ENCODE measurements at places on chromosomes 2 and 18.

GRCh38 chr2:227374158-227374557, 4.9 kb downstream of the TM4SF20 start:
- peak; percentile 53 for DNase-seq

DNA sequence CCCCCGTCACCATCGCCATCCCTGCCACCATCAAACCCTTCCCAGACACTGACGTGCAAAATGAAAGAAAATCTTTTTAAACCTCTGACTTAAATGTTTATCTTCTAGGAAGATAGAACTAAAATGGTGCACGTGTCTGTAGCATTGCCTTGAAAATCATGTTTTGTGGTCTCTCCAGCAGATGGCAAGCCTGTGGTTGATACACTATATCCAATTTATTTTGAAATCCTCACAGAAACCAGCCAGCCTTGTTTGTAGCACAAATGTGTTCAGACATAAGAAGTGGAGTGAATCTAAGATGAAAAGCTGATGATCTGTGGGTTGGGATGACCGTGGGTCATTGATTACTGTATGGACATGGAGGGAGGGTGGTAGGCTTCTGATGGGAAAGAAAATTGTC, 436.2 kb upstream of the SMIM21 start:
- DNase-seq = no peak

- DNase-seq = no peak
These were observed 75.8 kb upstream of the SPRED2 start for GRCh38 chr2:65508225-65508624.

DNA sequence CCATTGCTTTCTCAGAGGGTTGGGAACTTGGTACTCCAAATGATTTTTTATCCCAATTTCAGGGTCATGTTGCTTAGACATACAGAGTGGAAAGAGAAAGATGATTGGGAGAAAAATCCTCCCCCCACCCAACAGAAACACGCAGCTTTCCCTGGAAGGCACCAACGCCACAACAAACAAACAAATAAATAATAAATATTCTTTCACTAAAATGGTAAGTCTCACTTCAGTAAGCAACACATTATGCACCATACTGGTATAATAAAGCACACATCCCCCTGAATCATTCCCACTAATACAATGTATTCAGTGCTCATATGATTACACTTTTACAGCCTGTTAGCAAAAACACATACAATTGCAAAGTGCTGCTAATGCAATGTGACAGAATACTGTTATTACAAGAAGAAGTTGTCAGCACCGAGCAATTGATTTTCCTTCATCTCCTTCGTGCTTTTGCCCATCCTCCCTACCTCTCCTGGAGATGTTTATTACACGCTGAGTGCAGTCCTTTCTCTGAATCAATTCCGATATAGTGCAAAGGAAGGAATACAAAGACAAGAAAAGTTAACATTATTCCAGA, 359.9 kb downstream of the TXNL1 start:
- DNase-seq = no peak

- DNase-seq = no peak
These were observed 141.2 kb upstream of the CTAGE1 start for GRCh38 chr18:22558945-22559385.

DNA sequence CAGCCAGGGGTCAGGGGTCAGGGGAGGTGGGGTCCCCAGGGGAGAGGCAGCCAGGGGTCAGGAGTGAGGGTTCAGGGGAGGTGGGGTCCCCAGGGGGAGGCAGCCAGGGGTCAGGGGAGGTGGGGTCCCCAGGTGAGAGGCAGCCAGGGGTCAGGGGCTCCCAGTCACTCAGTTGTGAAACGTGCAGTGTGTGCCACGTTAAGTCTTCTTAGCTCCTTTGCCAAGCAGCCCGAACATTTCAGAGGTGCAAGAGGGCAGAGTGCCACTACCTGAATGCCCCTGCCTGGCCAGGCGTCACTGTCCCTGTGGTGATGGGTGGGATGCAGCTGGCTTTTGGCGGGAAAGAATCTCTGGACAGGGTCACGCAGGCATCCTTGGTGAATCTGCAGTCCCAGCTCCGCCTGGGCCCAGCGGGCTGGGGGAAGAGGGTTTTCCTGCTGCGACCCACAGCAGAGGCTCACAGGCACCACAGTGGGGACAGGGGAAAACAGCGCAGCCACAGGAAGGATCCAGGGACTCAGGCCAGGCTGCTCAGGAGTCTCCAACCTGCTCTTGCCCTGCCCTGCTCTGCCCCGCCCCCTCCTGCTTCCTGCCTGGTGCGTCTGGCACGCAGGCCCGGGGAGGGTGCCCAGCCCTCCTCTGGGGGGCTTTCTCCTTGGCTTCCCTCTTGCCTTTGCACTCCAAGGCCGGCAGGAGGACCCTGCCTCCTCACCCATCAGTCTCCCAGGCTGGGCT, 188.3 kb downstream of the TWIST2 start:
- no peak for DNase-seq

- DNase-seq = no peak
These were observed 416.2 kb upstream of the ID2 start for GRCh38 chr2:8265476-8266226.

- no peak for DNase-seq
These were observed 15.7 kb downstream of the COA5 start for GRCh38 chr2:98592565-98592964.

DNA sequence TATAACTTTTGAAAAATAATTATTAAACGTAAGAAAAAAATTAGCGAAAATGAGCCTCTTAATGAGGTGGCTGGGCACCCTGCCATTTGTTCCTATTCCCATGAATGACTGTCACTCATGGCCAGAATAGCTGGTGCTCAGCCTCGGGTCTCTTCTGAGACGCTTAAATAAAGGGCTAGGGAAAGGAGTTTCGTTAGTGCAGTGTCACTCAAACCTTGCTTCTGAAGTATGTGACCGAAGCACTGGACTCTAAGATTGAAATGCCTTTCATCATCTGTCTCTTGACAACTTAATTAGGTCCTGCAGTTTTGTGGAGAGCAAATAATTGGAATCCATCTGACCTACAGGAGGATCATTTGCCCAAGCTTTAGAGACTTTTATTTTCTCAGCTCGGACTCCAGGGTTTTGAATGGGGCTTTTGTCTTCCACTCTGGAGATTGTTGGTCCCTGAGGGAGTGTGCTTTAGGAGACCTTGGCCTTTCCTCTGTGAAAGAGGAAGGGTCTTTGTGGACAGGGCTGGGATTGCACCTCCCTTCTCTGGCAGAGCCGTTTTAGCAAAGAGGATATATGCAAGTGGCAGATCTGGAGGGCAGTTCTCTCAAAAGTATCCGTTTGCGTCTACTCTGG, 42.3 kb upstream of the FHOD3 start:
- no peak for DNase-seq

- no peak for DNase-seq
These were observed 19.9 kb downstream of the EFEMP1 start for GRCh38 chr2:55903727-55904126.

GRCh38 chr2:677056-677958, at the start of gene TMEM18:
TMEM18 (minus strand) TSS chr2:677406; CDS start chr2:677345, 61 bp downstream.
- DNase-seq = peak; percentile 99

- DNase-seq = peak; percentile 15
These were observed 456 bp downstream of the LRP1B start for GRCh38 chr2:142130111-142131009.

DNA sequence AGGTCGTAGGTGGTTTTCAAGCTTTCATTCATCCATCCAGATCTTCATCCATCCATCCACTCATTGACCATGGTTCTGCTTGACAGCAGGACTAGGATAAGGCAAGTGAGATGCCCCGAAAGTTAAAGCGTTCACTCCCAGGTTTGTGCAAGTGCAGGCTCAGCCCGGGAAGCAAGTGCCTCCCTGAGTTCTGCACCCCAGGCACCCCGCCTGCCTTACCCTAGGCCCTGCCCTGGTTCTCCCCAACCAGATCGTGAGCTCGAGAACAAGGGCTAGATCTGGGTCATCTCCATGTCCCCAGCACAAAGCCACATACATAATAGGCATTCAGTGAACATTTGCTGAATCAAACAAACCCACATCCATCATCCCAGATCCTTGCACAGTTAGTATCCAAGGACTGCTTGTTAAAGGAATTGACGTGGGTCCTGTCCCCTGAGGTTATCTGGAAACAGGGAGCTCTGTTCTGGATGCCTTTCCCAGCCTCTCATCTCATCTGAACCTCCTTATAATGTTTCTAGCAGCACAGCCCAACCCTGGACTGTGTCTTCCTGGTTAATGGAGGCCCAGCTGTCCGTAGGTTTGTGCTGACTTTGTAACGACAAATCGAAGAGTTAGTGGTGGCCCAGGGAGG, 116.1 kb upstream of the GPC1 start:
- no peak for DNase-seq

DNA sequence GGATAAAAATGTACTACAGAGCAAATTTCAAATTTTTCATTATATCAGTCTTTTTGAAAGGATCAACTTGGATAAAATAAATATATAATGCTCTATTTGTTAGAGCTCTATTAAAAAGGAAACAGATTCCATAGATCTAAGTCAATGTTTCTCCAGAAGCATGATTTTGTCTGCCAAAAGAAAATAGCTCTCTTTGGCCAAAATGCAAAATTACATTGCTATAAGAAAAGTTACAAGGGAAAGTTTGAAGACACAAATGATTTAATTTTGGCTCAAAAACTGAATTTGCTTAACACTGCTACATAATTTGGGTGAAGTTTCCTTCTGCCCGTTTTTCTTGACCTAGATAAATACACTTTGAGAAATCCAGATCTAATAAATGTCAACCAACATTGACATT, 15.7 kb downstream of the C2orf69 start:
- no peak for DNase-seq

DNA sequence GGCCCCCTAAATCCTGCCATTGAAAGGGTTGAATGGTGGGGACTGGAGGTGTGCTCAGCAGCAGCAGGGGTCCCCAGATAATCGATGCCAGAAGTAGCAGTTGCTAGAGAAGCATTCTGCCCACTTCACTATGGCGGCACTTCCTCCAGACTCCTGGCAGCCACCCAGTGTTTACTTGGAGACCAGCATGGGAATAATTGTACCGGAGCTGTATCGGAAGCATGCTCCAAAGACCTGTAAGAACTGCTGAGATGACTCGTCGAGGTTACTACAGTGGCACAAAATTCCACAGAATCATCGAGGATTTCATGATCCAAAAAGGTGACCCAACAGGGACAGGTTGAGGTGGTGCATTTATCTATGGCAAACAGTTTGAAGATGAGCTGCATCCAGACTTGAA, 11.0 kb upstream of the GAREM2 start:
- DNase-seq = no peak

Measured in hematopoietic multipotent progenitor cell treated with erythropoietin and hydrocortisone succinate and interleukin-3 and kit ligand, for 6 days (in vitro differentiated cells).